CD4-positive, alpha-beta T cell treated with Interleukin-21 for 1 hour (primary cell): ENCODE measurements at places on chromosomes 1 and 21.

DNA sequence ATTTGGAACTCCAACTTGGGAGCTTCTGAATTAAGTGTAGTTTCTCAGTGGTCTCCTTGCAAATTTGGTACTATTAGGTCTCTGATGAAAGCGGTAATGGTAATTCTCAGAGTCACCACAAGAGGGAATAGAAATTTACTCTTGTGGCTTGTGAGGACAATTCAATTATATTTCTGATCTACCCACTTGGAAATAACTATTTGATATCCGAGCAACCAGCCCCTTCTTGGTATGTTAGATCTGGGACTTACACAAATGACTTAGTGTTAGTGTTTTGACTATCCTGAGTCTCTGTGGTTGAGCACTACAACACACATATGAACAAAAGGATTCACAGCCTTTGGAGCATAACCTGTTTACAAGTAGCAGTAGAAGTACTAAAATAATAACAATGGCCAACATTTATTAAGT lies 68.1 kb downstream of the RPS6KA1 start:
- peak; percentile 77 for DNase-seq

- DNase-seq = peak; percentile 6
Measured at GRCh38 chr1:15526021-15526489, 593 bp upstream of the DNAJC16 start.

- no peak for DNase-seq
Measured at GRCh38 chr1:211908453-211908852, 77.9 kb upstream of the LPGAT1 start.

- DNase-seq = no peak
Measured at GRCh38 chr21:14070049-14070893, 140.5 kb downstream of the LIPI start.

- DNase-seq = no peak
Measured at GRCh38 chr1:199724049-199724448, 303.5 kb upstream of the NR5A2 start.

- no peak for DNase-seq
Measured at GRCh38 chr21:29499229-29499628, 200.5 kb downstream of the BACH1 start.

DNA sequence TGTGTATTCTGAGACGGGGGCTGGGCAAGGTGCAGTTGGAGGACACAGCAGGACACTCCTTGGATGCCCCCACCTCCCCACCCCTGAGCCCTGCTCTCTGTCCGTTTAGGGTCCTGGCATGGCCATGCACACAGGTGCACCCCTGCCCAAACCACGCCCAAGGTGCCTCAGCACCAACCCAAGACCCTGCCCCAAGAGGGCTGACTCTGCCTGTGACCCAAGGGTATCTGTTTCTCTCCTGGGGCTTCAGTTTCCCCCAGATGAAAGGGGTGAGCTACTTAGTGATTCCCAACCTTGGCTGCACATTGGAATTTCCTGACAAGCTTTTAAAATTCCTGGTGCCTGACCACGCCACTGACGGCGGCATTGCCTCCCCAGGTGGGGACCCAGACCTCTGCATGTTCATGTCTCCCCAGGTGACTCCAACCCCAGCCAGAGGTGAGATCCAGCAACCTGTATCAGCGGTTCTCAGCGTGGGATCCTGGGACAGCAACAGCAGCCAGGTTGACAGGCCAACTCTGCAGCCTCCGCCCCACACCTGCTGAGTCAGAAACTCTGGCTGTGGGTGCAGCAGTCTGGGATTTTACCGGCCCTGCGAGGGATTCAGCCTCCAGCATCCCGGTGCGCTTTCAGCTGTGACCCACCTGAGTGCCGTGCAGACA lies 483.4 kb downstream of the NPHP4 start:
- DNase-seq = no peak

DNA sequence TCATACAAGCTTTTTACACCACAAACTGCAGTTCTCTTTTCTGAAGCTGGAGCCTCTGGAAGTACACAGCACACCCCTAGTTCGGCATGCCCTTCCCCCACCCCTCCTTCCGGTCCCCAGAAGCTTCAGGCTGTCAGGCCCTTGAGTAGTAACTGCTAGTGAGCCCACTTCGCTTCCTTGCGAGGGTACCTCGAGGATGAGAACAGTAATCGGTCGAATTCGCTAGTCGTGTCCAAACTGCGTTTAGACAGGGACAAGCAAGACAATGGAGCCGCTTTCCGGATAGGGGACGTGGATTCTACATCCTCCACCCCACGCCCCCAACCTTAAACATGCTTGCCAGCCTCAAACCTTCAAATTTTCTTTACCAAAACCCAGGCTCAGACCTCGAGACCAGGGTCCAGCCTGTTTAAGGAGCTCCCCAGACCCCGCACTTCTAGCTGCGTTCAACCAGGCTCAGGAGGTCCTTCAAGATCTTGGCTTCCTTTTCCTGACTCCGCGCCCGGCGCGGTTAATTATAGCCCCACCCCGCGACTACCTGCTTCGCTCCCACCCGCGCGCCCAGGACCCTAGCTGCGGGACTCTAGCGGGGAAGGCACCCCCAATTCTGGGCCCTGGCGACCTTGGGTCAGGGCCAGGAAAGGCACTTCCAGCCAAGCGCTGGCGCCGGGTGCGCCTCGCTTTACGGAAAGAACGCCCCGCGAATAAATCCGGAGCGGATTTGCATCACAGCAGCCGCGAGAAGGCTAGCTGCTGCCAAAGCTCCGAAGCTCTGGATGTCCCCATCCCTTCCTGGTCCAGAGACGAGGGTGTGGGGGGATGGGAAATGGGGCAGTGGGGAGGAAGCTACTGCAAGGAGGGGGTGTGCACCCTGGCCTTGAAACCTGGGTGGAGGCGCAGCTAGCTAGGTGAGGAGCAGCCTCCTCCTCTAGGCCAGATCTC lies 8.1 kb upstream of the TSPAN1 start:
- DNase-seq = peak; percentile 45

DNA sequence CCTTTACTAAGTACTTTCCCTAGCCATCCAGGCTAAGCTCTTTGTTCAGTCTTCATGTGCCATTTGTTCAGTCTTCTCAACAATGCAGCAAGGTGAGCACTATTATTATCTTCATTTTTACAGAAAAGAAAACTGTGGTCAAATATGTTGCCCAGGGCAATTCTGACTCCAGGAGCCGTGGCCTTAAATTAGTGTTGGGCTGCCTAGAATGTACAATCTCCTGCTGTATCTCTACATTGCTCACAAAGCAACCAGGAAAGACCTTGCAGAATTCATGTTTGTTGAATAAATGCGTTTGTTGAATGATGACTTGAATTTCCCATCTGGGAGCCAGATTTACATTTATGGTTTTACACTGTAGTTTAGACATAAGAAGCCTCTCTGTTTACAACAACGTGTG lies 14.2 kb downstream of the CD101 start:
- DNase-seq = no peak

GRCh38 chr1:46606255-46606965 lies 2.3 kb upstream of the MKNK1 start:
- DNase-seq = no peak

DNA sequence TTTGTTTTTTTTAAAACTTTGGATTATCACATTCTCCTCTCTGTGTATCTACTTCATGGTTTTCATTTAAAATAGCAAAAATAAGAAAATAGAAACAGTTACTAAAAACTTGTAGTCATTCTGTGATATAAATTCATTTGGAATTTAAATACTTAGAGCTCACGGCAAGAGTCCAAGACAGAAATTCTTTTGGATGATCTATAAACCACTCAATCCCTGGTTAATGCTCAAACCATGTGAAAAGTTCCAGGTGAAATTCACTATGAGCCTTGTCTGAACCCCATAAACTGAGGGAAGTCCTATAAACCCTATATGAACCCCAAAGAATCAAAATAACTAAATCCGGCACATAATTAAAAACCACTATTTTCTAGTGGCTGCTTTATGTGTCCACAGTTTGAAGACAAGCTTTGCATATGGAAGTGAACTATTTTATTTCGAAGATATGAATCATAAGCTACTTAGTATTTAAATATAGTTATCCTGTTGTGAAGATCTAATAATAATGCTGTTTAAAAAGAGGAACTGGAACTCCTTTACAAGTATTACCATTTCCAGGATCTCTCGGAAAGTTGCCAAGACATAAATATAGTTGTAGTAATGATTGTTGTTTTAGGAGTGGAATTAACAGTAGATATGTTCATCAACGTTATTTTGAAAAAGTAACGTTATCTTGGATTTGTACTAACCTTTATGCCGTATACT lies 163.5 kb downstream of the NFIA start:
- no peak for DNase-seq

- no peak for DNase-seq
Measured at GRCh38 chr1:27520651-27521050, 30.7 kb upstream of the WASF2 start.

DNA sequence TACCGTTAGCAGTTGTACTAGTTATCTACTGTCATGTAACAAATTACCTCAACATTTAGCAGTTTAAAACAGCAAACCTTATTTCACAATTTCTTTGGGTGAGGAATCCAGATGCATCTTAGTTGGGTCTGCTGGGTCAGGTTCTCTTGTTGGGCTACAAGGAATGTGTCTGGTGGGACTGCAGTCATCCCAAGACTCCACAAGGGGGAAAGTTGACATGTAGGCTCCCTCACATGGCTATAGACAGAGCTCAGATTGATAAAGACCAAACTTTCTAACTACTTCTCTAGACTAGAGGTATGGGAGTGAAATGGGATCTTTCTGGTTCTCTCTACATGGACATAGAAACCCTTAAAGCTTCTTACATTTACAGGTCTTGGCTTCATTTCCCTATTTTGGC lies 160.9 kb downstream of the UCK2 start:
- no peak for DNase-seq

- DNase-seq = no peak
Measured at GRCh38 chr1:25049190-25049589, 119.1 kb upstream of the RUNX3 start.

DNA sequence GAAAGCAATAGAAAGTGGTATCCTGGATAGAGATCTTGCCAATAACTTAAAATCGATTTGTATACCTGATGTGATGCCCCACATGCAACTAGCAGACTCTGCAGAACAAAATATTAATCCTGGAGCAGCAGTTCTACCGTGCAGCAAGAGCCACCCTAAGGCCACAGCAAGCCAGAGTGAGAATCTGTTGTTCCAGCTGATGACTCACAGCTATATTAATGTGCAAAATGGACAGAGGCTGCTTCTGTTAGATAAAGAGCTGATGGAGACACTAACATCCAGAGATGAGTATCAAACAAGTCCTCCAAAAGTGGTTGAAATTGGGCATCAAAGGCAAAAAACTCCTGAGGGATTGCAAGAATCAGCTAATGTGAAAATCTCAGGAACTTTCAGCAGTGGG lies 127.8 kb downstream of the MACF1 start:
- no peak for DNase-seq

DNA sequence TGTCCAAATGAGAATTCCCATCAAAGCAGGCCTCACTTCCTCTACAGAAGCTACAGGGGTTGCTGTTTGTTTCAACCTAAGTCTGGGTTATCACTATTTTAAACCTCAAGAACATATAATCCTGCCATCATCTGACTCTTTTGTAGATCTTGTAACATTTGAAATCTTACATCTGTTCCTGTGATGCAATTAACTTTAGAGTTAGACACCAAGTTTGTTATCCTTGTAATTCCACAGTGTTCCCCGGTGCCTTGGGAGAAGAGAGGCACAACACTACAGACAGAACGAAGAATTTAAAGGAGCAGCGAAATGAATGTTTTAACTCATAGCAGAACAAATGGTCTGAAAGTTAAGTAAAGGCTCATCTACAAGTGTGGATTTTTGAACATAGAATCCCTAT lies 116.1 kb downstream of the UCHL5 start:
- no peak for DNase-seq

- no peak for DNase-seq
Measured at GRCh38 chr1:74571493-74571800, 59.0 kb upstream of the LRRC53 start.

DNA sequence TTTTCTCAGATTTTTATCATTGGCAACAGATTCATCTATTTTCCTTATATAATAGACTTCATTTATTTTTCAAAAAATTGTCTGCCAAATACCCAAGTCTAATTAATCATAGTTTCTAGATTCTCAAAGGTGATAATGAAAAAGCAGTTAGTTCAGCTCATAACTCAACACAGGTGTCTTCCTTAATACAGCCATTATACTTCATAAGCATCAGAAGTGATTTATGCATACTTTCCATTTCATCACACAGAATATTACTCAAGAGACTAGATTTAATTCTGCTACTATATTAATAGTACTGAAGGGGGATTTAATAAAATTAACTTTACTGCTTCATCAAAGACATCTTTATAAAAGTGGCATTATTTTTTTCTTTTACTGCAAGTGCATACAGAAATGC lies 18.8 kb downstream of the SRSF11 start:
- no peak for DNase-seq

GRCh38 chr1:92536980-92537884 lies 50.5 kb upstream of the GFI1 start:
- peak; percentile 80 for DNase-seq

DNA sequence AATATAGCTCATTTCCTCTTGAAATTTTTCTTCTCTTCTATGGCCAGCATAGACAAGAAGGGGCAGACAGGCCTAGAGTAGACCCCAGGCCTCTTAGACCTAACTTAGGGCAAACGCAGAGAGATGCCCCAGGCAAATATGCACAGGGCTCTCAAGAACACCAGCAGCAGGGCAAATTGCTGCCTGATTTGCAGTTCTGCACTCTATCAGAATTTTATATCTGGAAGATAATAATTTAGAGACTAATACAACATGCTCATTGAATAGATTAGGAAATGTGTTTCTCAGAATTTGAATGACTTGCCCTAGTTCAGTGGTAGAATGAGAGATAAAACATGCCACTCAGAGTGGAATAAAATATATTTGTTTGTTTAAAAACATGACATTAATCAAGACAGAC lies 200.4 kb upstream of the ADGRL2 start:
- no peak for DNase-seq

DNA sequence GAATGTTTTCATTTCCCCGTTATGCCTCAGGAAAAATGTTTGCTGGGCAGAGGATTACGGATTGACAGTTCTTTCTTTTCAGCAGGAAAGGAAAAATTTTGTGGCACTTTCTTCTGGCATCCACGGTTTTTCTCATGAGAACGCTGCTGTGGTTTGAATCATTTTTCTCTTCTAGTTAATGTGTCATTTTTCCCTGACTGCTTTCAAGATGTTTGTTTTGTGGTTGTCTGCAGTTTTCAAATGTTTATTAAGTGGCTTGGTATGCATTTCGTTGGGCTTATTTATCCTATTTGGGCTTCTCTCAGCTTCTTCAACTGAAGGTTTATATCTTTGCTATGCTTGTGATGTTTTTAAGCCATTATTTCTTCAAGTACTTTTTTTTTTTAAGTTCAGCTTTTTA lies 359.0 kb downstream of the RGS7 start:
- DNase-seq = no peak

DNA sequence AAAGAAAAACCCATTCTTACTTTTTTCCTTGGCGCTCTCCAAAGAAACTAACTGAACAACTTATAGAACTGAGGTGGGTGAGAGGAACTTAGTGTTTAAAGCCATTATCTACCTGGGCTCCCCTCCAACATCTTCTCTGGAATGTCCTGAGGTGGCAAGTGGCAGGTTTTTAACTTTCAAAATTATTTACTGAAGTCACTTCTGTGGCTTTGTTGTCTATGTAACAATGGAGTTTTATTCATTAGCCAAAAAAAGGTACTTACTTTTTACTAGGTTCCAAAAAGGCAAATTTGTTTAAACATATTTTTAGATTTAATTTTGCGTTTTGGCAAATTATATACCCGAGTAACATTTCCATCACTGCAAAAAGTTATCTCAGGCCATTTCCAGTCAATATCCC lies 2.4 kb downstream of the ENO1 start:
- DNase-seq = no peak

- no peak for DNase-seq
Measured at GRCh38 chr21:29056005-29056404, 17.4 kb downstream of the CCT8 start.

- no peak for DNase-seq
Measured at GRCh38 chr1:235907187-235907896, 40.6 kb upstream of the LYST start.
